Airway epithelial cell (primary cell): ENCODE measurements at places on chromosomes 13 and 19. TPM values are rescaled to one million over a fixed set of nuclear protein-coding genes. Genes with fewer than 3 reads are reported as not detected.

Gene SELENOW
- total RNA-seq = 596 and 773 TPM in 2 replicates

Gene BRD4
- 13.4 and 18.3 TPM in 2 replicates for total RNA-seq

Gene SMIM44
- total RNA-seq = not detected in 2 replicates

Gene FBN3
- total RNA-seq = not detected in 2 replicates

Gene PTGIR
- total RNA-seq = 0.05 and 0.21 TPM in 2 replicates

Gene FTL
- total RNA-seq = 788 and 1,050 TPM in 2 replicates

Gene KLK10
- 183 and 202 TPM in 2 replicates for total RNA-seq

Gene IGSF23
- total RNA-seq = not detected in 2 replicates

Gene CLEC4G
- not detected in 2 replicates for total RNA-seq

Gene SYT5
- total RNA-seq = not detected in 2 replicates

Gene TMPRSS9
- total RNA-seq = 0.05 TPM in 1 of 2 replicates, not detected in the other

Gene NBEA
- total RNA-seq = 0.14 and 0.35 TPM in 2 replicates

Gene SULT2A1
- total RNA-seq = not detected in 2 replicates

Gene SERTM1
- total RNA-seq = not detected in 2 replicates

Gene ZNF792
- 1.1 and 2.1 TPM in 2 replicates for total RNA-seq

Gene LILRA1
- total RNA-seq = not detected in 2 replicates

Gene ZNF57
- 8.0 and 14.7 TPM in 2 replicates for total RNA-seq

Gene RXFP2
- total RNA-seq = not detected in 2 replicates

Gene KLF1
- not detected in 2 replicates for total RNA-seq

Gene PODNL1
- 2.6 and 7.2 TPM in 2 replicates for total RNA-seq

Gene SLC1A5
- 155 and 199 TPM in 2 replicates for total RNA-seq

Gene DENND1C
- 0.05 and 0.14 TPM in 2 replicates for total RNA-seq

Gene OR4F17
- total RNA-seq = not detected in 2 replicates

Gene ZNF573
- total RNA-seq = 2.4 and 3.2 TPM in 2 replicates

Gene CHAF1A
- total RNA-seq = 18.5 and 22.4 TPM in 2 replicates

Gene CPB2
- total RNA-seq = not detected in 2 replicates

Gene ZNF132
- total RNA-seq = 2.8 and 3.3 TPM in 2 replicates

Gene MAB21L1
- total RNA-seq = 0.28 TPM in 2 replicates

Gene ZNF726
- total RNA-seq = 3.0 and 3.1 TPM in 2 replicates

Gene MAST1
- 0.23 and 0.42 TPM in 2 replicates for total RNA-seq

Gene GIPR
- total RNA-seq = 1.2 and 3.7 TPM in 2 replicates

Gene AMER2
- total RNA-seq = not detected in 2 replicates

Gene MUC16
- total RNA-seq = 0.42 and 0.85 TPM in 2 replicates

Gene CACNG6
- total RNA-seq = not detected in 2 replicates

Gene SPACA4
- total RNA-seq = not detected in 2 replicates

Gene LGALS4
- total RNA-seq = 0.35 TPM in 1 of 2 replicates, not detected in the other

Gene KIR3DL2
- total RNA-seq = not detected in 2 replicates

Gene MISP3
- total RNA-seq = 2.3 and 2.6 TPM in 2 replicates

Gene FUT3
- 12.6 and 15.4 TPM in 2 replicates for total RNA-seq

Gene ATP8B3
- total RNA-seq = 0.28 and 1.4 TPM in 2 replicates

Gene PALM
- total RNA-seq = 6.7 TPM in 2 replicates

Gene SOX1
- total RNA-seq = not detected in 2 replicates

Gene KLK14
- not detected in 2 replicates for total RNA-seq
